ENCODE measurements at places on chromosomes 16 and 17.

- no peak for DNase-seq
Observed at GRCh38 chr16:87968541-87968940, 17.3 kb downstream of the BANP start.

DNA sequence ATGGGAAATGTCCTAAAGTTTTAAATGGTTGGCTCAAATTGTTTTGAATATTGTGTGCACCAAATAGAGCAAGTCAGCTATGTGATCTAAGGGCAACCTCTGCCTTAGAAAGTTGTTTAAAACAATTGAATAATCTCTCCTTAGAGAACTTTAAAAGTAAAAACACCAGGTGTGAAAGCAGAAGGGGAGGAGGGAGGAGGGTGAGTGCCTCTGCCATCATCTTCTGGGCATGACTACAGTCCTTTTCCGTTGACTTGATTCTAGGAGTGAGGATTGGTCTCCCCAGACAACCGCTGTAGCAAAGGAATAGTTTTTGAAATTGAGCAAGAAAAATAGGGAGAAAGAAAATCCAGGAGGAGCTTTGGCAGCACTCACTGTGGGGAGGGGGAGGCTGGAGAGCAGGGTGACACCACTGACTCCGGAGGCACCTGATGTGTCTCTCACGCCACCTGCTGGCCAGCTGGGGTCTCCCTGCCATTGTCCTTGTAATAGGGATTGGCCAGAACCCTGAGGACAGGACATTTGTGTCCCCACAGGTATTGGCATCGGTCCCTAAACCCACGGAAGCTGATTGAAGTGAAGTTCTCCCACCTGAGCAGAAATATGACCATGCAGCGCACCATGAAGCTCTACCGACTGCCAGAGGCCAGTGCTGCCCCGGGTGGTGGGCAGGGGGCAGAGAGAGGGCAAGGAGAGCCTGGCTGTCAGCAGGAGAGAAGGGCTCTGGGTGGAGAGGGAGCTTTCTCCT is 33.3 kb downstream of the PLCD3 start:
- DNase-seq, result peak; percentile 65

DNA sequence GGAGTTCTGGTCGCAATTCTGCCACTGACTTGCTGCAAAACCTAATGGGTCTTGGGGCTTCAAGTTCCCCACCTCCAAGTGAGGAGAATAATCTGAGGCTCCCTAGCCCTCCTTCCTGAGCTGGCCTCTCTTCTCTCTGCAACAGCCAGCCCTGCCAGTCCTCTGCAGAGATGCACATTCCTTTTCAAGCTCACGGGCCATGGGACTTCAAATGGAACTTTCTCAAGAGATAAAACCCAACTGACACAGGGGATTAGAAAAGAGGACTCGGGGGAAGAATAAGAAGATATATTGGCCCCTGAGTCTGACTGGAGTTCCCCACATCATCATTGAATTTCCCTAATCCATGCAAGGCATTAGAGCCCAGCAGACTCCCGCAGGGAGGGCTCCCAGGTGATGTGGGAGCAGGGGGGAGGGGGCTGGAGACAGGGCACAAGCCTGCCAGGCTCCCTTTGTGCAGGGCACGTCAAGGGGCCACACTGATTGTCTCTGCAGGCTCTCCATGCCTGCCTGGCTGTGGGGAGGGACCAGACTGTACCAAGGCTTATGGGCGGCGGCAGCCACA is 131.0 kb downstream of the CCDC144A start:
- DNase-seq, result no peak

GRCh38 chr16:80507538-80507937 is 33.3 kb upstream of the DYNLRB2 start:
- DNase-seq, result no peak

DNA sequence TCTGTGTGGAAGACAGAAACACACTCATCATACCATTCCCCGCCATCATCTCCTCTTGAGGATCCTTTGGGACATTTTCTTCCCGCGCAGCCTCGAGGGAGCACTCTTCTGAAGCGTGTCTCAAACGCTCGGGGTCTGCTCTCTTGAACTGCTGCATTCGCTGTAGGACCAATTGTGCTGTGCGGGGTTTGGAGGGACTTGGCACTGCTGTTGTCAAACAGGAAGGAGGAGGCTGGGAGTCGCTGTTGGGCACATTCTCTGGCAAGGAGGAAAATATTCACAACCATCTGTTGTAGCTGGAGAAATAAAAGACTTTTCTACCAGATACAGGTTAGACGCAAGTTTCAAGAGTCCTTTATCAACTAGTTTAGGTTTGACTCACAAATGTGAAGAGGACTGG is 5.0 kb downstream of the SLX4 start:
- peak; percentile 60 for DNase-seq

DNA sequence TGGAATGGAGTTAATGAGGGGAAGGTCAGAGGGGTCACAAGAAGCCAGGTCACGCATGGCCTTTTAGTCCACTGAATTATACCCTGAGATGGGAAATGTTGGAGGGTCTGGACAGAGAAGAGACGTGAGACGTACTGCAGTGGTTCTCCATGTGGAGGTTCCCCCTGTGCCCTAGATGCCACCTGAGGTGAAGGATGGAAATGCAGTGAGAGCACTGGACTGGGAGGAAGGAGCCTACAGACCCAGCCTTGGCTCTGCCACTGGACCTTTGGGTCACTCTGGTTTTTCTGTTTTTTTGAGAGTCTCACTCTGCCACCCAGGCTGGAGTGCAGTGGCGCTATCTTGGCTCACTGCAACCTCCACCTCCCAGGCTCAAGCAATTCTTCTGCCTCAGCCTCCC is 1.8 kb upstream of the PLSCR3 start:
- no peak for DNase-seq

- no peak for DNase-seq
Observed at GRCh38 chr17:1967213-1967612, 57.9 kb downstream of the RTN4RL1 start.

- no peak for DNase-seq
Observed at GRCh38 chr17:61129267-61130254, 270.1 kb upstream of the TBX2 start.

DNA sequence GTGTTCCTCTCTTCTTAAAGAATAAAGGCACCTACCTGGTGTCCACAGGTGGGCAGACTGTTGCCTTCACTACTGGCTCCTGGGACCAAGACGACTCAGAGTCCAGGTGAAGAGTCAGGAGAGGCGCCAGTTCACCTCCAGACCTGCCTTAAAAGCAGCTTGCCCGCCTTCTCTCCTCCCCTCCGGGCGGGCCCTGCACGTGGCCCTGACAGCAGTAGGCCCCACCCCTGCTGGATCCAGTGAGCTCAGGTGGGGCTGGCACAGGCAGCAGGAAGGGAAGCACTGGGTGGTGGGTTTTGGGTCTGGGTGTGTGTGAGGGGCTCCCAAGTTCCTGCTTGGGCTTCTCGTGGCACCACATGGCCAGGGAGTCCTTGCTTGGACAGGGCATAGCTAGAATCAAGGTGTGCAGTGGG is at the start of gene TNS4:
Gene TNS4, minus strand, starts transcription at position 125 of the 413 bp plus-strand sequence. CDS start 5,198 bp downstream, outside the sequence.
- no peak for DNase-seq

GRCh38 chr17:5962371-5962770 is 107.8 kb upstream of the WSCD1 start:
- DNase-seq, result no peak

DNA sequence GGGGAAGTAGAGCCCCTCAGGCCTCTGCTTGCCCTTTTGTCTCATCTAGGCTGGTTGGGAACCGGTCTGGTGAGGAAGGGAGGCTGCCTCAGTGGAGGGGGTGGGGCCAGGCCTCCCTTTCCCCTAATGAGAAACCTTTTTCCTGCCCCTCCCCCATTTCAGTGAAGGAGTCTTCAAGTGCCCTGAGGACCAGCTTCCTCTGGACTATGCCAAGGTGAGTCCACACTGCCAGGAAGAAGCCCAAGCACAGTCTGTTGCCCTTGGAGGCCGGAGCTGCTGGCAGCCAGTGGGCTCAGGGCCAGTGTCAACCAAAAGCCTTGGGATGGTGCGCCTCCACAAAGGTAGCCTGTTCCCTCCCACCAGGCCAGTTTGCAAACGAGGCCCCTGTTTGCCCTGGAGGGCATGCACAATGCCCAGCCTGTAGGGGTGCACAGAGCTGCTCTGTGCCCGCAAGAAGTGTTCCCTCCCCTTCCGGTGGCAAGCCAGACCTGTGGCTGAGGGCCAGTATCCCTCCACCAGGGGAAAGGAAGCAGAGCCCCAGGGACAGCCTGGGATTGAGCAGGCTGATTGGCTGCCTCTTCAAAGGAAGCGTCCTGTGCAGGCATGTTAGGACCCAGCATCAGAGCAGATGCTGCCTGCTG is 3.4 kb downstream of the TRAF4 start:
- peak; percentile 40 for DNase-seq

DNA sequence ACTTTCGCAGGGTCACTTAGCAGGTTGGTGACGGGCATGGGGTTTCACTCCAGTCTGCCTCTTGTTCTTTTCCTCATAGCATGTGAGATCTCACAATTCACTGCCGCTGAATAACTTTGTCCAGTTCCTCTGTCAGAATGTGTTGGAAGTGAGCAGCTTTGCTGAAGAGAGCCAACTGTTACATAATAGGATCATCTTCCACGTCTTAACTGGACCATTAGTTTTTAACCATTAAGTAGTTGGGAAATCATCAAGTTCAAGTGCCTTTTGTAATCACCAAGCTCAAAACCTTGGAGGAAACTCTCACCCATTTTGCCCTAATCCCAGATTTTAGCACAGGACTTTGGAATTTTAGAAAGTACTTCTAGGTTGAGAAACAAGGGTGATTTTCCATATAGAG is 290.6 kb downstream of the WWOX start:
- no peak for DNase-seq

DNA sequence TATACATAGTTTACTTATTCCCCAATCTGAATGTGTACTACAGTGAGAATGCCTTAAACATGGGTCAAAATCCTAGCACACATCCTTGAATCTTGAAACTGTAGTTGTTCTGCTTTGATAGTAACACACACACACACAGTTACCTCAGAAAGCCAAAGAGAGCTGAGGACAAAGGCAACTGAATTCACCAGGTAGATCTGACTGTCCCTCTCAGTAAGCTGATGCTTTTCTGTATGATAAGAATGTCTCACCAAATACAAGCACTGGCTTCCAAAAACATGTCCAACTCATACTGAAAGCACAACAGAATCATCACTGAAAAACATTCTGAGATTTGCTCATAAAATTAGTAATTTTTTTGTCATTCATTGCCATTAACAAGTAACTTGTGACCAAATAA is 104.3 kb upstream of the DYNLRB2 start:
- DNase-seq, result no peak

- peak; percentile 74 for DNase-seq
Observed at GRCh38 chr17:44503147-44504029, at the start of gene GPATCH8. Gene GPATCH8 (minus strand): TSS chr17:44503406. CDS start chr17:44503370, 36 bp downstream.

- DNase-seq, result no peak
Observed at GRCh38 chr17:60525328-60525684, 736 bp downstream of the APPBP2 start.

- no peak for DNase-seq
Observed at GRCh38 chr17:76150712-76151622, 9.9 kb upstream of the FOXJ1 start.

DNA sequence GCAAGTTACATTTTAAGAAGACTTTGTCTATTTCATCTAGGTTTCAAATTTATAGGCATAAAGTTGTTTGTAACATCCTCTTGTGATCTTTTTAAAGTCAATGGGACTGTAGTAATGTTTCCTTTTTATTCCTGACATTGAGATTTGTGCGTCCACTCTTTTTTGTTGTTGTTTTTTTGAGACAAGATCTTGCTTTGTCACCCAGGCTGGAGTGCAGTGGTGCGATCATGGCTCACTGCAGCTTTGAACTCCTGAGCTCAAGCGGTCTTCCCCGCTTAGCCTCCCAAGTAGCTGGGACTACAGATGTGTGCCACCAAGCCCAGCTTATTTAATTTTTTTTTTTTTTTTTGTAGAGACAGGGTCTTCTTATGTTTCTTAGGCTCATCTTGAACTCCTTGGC is 29.9 kb downstream of the RPTOR start:
- DNase-seq, result no peak

DNA sequence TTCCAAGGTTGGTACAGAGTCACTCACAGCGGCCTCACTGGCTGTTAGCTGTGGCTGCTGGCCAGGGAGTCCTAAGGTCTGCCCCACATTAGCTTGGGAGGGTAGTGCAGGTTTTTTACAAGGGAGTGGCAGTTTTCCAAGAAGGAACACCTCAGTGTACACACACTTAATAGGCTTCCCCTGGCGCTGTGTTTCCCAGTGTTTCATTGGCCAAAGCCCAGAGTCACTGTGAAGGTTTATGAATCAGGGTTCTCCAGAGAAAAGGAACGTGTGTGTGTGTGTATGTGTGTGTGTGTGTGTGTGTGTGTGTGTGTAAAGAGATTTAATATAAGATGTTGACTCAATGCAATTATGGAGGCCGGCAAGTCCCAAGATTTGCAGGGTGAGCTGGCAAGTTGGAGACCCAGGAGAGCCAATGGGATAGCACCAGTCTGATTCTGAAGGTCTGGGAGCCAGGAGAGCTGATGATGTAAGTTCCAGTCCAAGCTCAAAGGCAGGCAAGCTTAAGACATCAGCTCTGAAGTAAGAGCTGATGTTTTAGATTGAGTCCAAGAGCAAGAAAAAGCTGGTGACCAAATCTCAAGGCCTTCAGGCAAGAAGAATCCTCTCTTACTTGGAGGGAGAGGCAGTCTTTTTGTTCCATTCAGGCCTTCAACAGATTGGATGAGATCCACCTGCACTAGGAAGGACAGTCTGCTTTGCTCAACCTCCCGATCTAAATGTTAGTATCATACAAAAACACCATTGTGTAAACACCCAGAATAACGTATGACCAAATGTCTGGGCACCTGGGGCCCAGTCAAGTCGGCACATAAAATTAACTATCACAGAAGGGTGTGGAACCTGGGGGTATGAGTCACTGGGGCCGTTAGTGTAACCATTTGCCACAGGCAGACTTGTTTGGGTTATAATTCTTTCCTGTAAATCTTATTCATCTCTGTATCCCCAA is 206.8 kb downstream of the PRKCA start:
- DNase-seq, result peak; percentile 17

- DNase-seq, result peak; percentile 35
Observed at GRCh38 chr16:48608871-48609651, 919 bp downstream of the N4BP1 start.

DNA sequence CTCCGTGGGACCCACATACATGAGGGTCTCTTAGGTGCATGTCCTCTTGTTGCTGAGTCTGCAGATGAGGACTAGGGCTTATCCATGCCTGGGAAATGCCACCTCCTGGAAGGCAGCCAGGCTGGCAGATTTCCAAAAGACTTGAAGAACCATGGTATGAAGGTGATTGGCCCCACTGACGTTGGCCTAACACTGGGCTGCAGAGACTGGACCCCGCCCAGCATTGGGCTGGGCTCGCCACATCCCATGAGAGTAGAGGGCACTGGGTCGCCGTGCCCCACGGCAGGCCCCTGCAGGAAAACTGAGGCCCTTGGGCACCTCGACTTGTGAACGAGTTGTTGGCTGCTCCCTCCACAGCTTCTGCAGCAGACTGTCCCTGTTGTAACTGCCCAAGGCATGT is 38.2 kb upstream of the IL21R start:
- DNase-seq, result no peak

- no peak for DNase-seq
Observed at GRCh38 chr16:4663777-4664465, 29.4 kb upstream of the NUDT16L1 start.

All from NCI-H446 (cell line).